Activated CD4-positive, alpha-beta T cell treated with anti-CD3 and anti-CD28 coated beads, Interleukin-2, amount 50 U/mL, for 48 hours (primary cell): ENCODE measurements at places on chromosomes 4 and X.
A peak's percentile ranks its signal among the peaks of the same experiment; 100 is the strongest.

GRCh38 chrX:109934935-109935334, 68.0 kb upstream of the TMEM164 start:
- no peak for DNase-seq

- peak; percentile 18 for DNase-seq
Measured at GRCh38 chr4:147683188-147683591, 773 bp downstream of the PRMT9 start.

- DNase-seq, result no peak
Measured at GRCh38 chrX:100680756-100681155, 36.8 kb downstream of the SRPX2 start.

DNA sequence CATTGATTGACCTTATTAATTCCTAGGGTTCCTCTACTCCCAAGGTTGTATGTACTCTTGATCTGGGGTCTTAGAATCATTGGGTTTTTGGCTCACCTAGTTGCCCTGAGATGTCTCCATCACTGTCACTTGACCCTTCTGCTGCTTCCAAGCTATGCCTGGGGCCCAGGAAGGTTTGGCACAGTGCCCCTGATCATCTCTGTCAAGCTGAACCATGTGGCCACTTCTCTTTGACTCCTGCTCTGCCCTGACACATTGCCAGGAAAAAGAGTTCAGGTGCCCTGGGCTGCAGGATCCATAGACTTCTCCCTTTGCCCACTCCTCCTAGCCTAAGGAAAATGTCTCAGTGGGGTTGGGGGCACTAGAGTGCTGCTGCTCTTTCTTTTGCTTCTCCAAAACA, 3.9 kb upstream of the CHST7 start:
- DNase-seq, result no peak

- no peak for DNase-seq
Measured at GRCh38 chr4:90951037-90951436, 823.8 kb downstream of the CCSER1 start.

- no peak for DNase-seq
Measured at GRCh38 chr4:15063341-15063740, 61.1 kb downstream of the CPEB2 start.

GRCh38 chr4:157045507-157046127, 30.3 kb upstream of the GLRB start:
- DNase-seq, result no peak

DNA sequence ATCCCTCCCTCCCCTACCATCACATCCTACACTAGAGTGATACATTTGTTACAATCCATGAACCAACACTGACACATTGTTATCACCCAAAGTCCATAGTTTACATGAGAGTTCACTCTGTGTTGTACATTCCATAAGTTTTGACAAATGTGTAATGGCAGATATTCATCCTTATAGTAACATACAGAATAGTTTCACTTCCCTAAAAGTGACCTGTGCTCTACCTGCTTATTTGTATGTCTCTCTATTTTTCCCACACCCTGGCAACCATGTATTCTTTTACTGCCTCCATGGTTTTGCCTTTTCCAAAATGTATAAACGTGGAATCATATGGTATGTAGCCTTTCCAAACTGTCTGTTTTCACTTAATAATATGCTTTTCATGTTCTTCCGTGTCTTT, 42.2 kb upstream of the HPGD start:
- DNase-seq, result no peak

GRCh38 chrX:2867206-2867605, 38.5 kb downstream of the GYG2 start:
- DNase-seq, result no peak

DNA sequence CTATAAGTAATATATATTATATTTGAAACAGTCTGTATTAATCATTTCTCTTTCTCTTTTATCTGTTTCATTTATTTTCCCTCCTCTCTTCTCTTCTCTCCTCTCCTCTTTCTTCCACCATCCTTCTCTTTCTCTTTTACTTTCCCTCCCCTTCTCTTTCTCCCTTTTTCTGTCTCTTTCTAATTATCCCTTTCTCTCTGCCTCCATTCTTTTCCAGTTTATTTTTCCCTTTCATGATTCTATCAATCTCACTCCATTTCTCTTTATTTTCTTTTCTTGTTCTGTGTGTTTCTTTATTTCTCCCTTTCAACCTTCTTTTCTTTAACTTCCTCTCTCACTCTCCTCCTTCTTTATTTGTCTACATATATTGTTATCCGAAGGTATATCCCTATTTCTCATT, 399.8 kb upstream of the POU3F4 start:
- DNase-seq, result no peak

GRCh38 chr4:5217421-5217820, 166.1 kb downstream of the STK32B start:
- DNase-seq, result no peak

DNA sequence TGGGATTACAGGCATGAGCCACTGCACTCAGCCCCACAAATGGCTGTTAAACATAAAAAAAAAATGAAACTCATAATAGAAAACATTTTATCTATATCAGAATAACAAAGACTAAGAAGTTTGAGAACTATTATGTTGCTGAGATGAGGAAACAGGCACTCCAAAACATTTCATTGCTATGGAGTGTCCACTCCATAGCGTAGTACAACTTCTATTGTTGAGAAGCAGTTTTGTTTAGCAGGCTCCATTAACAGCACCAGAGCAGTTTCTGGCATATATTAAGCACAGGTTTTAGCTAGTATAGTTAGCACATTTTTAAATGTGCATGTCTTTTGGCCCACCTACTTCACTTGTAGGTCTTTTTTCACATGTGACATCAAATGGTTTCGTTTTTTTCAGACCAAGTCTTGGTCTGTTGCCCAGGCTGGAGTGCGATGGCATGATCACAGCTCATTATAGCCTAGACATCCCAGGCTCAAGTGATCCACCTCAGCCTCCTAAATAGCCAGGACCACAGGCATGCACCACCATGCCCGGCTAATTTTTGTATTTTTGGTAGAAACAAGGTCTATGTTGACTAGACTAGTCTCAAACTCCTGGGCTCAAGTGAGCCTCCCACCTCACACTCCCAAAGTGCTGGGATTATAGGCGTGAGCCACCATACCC, 5.8 kb downstream of the HMGB2 start:
- no peak for DNase-seq

DNA sequence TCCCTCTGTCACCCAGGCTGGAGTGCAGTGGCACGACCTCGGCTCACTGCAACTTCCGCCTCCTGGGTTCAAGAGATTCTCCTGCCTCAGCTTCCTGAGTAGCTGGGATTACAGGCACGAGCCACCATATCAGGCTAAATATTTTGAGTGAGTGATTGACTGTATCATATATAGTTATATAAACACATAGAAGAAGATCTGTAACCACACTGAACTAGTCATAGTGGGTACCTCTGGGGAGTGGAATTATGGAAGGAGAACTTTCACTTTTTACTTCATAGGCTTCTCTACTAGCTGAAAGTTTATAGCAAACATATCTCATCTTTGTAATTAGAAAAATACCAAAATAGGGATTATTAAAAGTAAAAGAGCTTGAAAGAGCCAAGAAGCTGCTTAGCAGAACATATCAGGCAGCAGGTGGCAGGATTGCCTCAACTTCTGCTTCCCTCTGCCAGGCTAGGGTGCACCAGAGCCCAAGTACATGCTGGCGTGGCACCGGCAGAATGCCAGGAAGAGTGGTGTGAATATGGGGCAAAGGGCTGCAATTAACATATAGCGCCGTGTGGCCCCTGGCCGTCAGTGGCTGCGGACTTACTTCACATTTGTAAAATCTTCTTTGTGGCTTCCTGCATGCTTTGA, 39.5 kb upstream of the CD40LG start:
- DNase-seq, result peak; percentile 58

DNA sequence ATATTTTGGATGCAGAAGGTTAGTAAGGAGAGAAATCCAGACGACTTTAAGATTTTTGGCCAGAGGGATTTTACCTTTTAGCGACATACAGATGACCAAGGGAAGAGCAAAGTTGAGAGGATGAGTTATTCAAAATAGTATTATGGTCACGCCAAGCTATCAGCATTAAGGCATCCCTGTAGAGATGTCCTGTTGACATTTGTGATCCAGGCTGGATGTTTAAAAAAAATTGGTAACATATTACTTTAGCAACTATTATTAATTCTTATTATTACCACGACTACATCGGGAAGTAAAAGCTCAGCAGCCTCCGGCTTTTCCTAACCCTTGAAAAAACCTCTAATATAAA, 562 bp upstream of the OSTC start:
- DNase-seq, result no peak

GRCh38 chr4:159562366-159562765, 459.5 kb downstream of the RAPGEF2 start:
- no peak for DNase-seq

GRCh38 chr4:102447413-102447812, 53.7 kb upstream of the NFKB1 start:
- no peak for DNase-seq

DNA sequence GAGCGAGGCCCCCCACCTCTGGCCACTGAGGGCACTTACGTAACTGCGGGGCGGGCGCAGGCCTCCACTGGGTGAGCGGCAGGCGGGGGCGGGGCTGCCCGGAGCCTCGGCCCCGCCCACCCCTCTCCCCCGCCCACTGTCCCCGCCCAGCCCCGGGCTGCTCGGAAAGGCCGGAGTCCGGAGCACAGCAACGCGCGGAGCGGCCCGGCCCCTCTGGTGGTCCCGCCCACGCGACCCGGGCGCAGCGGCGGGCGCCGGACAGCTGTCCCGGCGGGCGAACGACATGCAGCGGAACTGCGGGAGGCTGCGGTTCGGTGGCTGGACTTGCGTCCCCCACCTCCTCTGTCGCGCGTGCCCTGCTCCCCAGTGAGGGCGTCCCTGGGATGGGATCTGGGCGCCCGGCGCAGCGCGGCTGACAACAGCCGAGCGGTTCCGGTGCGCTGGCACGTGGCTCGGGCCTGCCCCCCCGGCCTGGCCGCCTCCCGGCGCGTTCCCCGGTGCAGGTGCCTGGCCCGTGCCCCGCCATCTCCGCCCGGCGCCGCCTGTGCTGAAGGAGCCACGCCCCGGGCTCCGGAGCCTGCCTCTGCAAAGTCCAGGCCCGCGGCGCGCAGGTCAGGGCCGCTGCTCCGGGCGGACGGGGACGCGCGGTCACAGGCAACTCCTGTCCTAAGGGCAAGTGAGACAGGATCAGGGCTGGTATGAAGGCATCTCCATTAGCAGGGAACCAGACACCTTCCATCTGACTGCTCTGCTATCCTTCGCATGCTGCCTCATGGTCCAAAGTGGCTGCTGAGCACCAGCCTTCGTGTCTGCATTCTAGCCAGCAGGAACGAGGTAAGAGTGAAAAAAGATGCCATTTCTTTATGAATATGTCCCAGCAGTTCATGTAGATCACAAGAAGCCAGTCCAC, 21.8 kb upstream of the JAKMIP1 start:
- DNase-seq, result peak; percentile 22

GRCh38 chr4:40514497-40514951, 115.1 kb downstream of the RBM47 start:
- DNase-seq, result no peak

DNA sequence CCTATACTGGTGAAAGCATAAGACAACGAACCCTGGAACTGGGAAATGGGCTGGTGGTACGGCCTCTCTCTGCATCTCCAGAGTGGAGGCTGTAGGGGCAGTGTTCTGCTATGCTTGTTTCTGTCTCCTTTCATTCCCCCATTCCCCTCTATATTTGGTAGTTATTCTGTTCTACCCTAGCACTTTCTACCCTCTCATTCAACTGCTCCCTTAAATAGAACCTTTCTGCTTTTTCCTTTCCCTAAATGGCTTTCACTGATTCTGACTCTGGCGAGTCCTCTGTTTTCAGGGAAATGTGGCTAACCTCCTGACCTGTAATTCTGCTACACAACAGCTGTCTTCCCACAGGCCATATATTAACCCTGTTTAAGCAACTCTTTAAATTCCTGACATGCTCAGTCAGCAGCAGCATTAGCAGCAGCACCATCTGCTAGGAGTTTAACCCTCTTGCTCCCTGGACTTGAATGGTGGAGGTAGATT, 94.2 kb downstream of the CXCL13 start:
- DNase-seq, result no peak

DNA sequence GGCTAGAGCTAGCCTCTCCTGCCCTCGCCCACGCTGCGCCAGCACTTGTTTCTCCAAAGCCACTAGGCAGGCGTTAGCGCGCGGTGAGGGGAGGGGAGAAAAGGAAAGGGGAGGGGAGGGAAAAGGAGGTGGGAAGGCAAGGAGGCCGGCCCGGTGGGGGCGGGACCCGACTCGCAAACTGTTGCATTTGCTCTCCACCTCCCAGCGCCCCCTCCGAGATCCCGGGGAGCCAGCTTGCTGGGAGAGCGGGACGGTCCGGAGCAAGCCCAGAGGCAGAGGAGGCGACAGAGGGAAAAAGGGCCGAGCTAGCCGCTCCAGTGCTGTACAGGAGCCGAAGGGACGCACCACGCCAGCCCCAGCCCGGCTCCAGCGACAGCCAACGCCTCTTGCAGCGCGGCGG, at the start of gene AR:
TSS of gene AR (plus strand) at position 204 of the 400 bp plus-strand sequence. CDS start 1,126 bp downstream, outside the sequence.
- peak; percentile 2 for DNase-seq

DNA sequence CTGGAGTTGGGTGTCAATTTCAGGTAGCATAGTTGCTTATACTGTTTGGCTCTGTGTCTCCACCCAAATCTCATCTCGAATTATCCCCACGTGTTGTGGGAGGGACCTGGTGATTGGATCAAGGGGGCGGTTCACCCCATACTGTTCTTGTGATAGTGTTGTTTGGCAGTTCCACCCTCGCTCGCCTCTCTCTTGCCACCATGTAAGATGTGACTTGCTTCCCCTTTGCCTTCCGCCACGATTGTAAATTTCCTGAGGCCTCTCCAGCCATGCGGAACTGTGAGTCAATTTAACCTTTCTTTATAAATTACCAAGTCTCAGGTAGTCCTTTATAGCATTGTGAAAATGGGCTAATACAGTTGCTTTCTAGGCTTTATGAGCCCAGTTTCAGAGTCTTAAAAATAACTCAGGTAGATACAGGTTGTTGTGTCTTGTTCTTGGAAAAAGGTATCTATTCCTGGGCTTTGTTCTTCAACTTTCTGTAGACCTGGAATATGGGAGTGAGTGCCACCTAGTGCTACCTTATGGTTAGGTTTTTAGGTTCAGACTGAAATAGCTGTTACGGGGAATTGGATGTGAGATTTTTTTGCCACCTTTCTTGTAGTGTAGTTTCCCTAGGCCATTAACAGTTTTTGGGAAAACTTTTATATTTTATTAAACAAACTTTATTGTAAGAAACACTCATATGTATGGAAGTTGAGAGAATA, 15.6 kb downstream of the PGK1 start:
- no peak for DNase-seq

- DNase-seq, result no peak
Measured at GRCh38 chrX:128897621-128898020, 625.7 kb downstream of the SMARCA1 start.
